CD4-positive, alpha-beta T cell (primary cell): ENCODE measurements at places on chromosomes 7 and 10. TPM values are rescaled to one million over a fixed set of nuclear protein-coding genes. Genes with fewer than 3 reads are reported as not detected.

Gene HGF
- not detected for total RNA-seq

Gene AKR1B15
- not detected for total RNA-seq

Gene LIPJ
- total RNA-seq, result not detected

Gene ANKRD61
- not detected for total RNA-seq

Gene PDE1C
- not detected for total RNA-seq

Gene HTR5A
- not detected for total RNA-seq

Gene ANXA8L1
- not detected for total RNA-seq

Gene LIPF
- not detected for total RNA-seq

Gene LIPK
- not detected for total RNA-seq

Gene PIP
- total RNA-seq, result not detected

Gene GBX1
- total RNA-seq, result not detected

Gene NUTM2A
- total RNA-seq, result 1.6 TPM

Gene POLR2J2
- total RNA-seq, result 76.6 TPM

Gene NEBL
- 0.22 TPM for total RNA-seq

Gene AKR1E2
- 26.0 TPM for total RNA-seq

Gene IFIT1B
- 0.14 TPM for total RNA-seq

Gene ELAPOR2
- 7.2 TPM for total RNA-seq

Gene ACTR1A
- 46.3 TPM for total RNA-seq

Gene HABP2
- not detected for total RNA-seq

Gene SMARCD3
- 14.8 TPM for total RNA-seq

Gene SPDYE16
- not detected for total RNA-seq

Gene IL2RA
- total RNA-seq, result 5.4 TPM

Gene CACNB2
- total RNA-seq, result not detected

Gene ARMC3
- total RNA-seq, result not detected

Gene CFAP46
- total RNA-seq, result not detected

Gene ELOVL3
- not detected for total RNA-seq

Gene BPGM
- total RNA-seq, result 46.6 TPM

Gene COBL
- not detected for total RNA-seq
